NCI-H748 treated with DMSO at 0.1 percent for 48 hours (cell line): ENCODE measurements at places on chromosomes 13 and 19.

DNA sequence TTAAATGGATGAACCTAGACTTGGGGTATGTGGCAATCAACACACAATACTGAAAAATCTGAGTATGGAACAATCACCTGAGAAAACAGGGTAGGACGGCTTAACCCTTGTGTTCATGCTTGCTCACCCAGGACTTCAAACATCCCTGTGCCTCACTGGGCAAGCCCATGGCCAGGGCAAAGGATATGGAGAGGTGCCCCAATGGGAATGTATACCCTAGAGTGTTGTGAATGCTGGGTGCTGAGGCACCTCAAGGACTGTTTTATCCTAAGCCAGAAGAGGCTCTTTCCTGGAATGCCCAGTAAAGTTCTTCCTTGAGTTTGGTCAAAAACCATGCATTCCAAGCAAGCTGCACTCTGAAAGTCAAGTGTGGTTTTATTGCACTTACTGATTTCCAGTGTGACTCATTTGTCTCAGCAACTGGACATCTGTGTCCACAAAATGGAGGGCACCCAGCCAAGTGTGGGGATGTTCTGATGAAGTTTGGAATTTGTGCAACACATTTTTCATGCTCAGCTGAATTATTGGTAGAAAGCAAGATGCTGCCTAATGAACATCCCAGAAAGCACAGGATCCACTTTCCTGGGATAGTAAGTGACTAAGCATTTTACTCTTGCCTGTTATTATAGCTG, 531.3 kb downstream of the RFC3 start:
- DNase-seq, result no peak

GRCh38 chr19:28324275-28325060, 888.5 kb downstream of the UQCRFS1 start:
- no peak for DNase-seq

DNA sequence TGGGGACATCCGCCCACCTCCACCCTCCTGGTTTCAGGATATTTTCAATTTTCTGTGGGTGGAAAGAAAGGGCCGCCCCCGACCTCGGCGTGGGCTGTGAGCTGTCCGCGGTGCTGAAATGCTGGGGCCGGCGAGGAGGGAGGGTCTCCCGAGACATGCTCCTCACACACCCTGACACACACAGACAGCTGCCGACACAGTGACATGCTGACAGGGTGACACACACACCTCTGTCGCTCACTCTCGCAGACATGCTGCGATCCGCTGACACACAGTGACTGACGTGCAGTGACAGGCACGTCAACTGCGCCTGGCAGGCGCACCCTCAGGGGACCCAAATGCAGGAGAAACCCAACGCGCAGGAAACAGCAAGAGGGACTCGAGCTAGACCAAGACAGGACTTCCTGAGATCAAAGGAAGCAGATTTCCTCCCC, 25.1 kb upstream of the MEIS3 start:
- DNase-seq, result no peak

GRCh38 chr13:96982672-96983071, 11.6 kb downstream of the OXGR1 start:
- DNase-seq, result no peak

GRCh38 chr19:7366701-7367420, 18.1 kb downstream of the ARHGEF18 start:
- DNase-seq, result no peak

- DNase-seq, result no peak
Measured at GRCh38 chr13:35698911-35699576, 222.6 kb upstream of the MAB21L1 start.

DNA sequence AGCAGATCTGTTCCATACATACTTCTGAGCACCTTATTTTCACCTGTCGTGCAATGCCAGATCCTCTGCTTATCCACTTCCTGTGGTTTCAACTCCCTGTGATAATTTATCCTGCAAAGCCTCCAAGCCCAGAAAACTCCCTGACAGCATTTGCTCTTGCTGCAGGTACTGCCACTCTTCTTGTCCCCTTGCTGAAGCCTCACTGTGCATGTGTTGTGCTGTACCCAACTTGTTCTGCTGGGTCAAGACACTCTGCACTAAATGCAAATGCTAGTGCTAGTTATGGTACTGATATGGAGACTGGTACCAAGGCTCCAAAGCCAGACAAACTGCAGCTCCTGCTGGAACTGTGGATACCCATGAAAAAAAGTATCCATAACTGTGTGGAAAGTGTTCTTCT, 315.4 kb upstream of the MIR17HG start:
- DNase-seq, result no peak

DNA sequence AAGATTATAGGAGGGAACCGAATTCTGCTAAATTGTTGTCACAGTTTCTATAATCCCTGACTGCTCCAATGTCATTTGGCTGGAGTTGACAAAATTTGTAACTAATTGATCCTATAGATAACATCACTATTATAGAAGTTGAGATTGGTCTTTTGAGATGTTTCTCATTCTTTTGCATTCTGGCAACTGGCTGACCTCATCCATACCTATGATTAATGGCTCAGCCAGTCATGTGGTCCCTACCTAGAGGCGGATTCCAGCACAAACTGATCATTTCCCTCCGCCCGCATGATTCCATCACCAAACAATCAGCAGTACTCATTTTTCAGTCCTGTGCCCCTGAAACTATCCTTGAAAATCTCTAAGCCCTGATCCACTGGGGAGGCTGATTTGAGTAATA, 4.2 kb downstream of the PSG2 start:
- DNase-seq, result no peak

GRCh38 chr13:70959035-70959775, 851.0 kb upstream of the KLHL1 start:
- DNase-seq, result no peak

- DNase-seq, result no peak
Measured at GRCh38 chr19:13072188-13072908, 30.3 kb downstream of the LYL1 start.

GRCh38 chr19:690203-690602, 5.0 kb downstream of the PRSS57 start:
- no peak for DNase-seq

DNA sequence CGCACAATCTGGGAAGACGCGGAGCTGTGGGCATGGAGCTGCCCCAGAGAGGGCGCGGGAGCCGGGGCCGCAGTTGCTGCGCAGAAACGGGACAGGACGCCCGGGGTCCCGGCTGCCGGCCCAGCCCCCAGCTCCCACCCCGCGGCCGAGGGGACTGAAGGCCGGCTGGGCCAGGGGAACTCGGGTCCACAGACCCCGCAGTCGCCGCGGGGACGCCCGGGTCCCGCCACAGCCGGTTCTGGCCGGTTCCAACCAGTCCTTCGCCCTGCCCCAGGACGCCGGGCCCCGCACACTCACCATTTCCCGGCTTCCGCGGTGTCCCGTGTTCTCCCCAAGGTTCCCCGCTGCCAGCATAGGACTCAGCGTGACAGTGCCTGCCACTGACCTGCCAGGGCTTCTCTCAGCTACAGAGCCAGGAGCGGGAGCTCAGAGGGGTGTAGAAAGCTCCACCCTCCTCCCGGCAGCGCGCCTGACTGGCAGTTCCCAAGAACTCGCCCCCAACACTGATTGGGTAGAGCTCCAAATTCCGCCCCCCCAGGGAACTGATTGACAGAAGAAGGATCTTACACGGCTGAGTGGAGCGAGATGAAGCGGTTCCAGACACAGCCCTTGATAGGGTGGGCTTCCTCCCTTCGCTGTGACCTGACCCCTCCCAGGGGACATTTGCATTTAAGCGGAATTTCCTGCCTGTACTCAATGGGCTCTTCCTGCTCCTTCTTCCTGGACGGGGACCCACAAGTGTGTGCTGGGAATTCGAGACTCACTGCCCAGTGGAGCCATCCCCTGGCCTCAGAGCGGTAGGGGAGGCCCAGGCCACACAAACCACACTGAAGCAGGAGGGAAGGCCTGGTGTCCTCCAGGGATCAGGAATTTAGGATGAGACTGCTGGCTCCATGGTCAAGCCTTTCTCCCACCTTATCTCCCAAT, at the start of gene ZNF442:
ZNF442 (minus strand) TSS at position 448 of the 927 bp plus-strand sequence. CDS start 2,052 bp downstream, outside the sequence.
- DNase-seq, result peak; percentile 85

- no peak for DNase-seq
Measured at GRCh38 chr13:67966065-67966464, 735.9 kb upstream of the PCDH9 start.

DNA sequence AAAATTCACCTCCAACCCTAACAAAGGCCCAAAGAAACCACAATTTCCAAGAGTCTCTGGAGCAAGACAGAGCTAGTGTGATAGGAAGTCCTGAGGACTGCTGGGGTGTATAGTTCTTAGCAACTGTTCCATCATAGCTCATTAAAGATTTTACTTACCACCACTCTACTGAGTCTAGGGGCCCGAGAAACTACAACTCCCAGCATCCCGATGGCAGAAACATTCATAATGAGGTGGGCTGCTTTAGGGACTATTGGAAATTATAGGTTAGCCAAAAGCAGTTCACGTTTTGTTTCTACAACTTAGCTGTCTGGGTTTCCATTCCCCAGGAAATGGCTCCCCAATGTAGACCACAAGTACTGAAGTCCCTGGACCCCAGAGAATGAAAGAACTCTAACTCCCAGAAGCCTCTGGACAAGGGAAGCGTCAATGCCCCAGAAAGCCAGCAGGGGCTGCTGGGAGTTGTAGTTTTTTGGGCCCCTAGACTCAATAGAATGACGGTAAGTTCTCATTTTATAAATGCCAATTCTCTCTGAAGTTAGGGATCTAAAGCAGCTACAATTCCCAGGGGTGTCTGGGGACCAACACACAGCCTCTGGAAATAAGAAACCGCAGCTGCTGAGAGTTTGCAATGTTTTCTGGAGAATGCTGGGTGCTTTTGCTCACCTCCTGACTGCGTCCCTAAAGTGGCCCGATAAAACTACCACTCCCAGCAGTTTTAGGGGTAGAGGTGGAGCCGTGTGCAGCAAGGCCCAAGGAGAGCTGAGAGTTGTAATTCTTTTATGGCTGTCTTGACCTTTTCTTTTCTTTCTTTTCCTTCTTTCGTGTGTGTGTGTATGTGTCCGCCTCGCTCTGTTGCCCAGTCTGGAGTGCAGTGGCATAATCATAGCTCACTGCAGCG, 11.1 kb downstream of the FTL start:
- no peak for DNase-seq

DNA sequence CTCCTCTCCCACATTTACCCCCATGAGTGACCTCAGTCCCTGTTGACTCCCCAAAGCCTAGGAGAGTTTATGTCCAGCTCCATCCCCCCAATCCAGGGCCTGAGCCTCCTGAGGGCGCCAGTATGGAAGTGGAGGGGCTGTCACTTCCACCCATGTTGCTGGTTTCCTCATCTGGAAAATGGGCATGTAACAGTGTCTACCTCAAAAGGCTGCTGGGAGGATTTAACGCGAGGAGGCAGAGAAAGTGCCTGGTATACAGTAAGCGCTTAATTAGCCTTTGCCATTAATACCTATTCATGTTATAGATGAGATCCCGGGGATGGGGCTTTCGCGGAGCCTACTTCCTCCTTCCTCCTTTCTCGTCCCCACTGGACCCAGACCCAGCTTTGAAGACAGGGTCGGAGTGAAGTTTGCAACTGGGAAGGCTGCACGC, 476 bp downstream of the TYK2 start:
- DNase-seq, result no peak

DNA sequence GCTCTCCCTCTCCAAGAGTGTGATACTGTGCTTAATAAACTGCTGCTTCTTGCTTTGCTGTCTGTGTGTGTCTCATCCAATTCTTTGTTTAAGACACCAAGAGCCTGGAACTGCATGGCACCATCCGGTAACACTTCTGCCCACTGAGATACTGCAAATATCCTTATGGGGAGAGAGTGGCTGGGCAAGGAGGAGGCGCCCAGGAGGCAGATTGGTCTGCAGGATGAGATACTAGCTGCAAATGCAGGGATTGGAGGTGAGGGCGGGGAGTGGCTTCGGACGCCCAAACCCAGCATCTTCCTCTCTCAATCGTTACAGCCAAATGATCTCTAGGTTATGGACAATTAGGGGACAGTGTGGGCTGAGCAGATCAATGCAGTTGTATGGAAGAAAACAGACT, 1.7 kb upstream of the SIGLEC7 start:
- DNase-seq, result no peak

DNA sequence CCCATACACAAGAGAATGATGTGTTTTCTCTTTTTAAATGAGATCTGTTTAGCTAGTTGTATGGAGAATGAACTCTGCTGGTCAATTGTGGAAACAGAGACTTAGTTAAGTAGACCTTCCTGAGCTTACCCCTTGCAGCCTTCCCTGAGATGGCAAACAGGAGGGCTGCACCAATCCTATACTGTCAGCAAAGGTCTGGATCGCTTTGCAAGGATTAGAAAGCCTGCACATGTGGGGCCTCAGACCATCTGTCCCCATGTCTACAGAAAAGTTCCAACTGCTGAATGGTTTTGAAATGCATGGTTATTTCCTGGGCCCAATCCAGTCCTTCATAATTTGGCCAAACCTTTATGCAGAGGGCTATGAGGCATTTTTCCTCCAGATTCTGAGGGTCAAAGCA, 183.9 kb upstream of the SLC10A2 start:
- no peak for DNase-seq
